ENCODE measurements at places on chromosomes 7 and 10. TPM values are rescaled to one million over a fixed set of nuclear protein-coding genes. Genes with fewer than 3 reads are reported as not detected.

Gene HPSE2
- total RNA-seq: not detected

Gene TRPV5
- total RNA-seq: not detected

Gene FGFBP3
- not detected for total RNA-seq

Gene ZNF503
- total RNA-seq: 31.3 TPM

Gene SHTN1
- 2.4 TPM for total RNA-seq

Gene TNS3
- total RNA-seq: 27.2 TPM

Gene CRYGN
- total RNA-seq: 0.10 TPM

Gene SPDYE6
- not detected for total RNA-seq

Gene ADAP1
- 1.2 TPM for total RNA-seq

Gene EZH2
- 0.68 TPM for total RNA-seq

Gene KCNIP2
- 0.94 TPM for total RNA-seq

Gene CEP41
- total RNA-seq: 7.9 TPM

Gene COL1A2
- 7,512 TPM for total RNA-seq

Gene SOSTDC1
- total RNA-seq: not detected

Gene TMEM236
- 0.15 TPM for total RNA-seq

Gene TMEM176B
- total RNA-seq: not detected

Gene ITPRID1
- not detected for total RNA-seq

Gene HDAC9
- total RNA-seq: 1.1 TPM

Gene UMAD1
- total RNA-seq: 8.3 TPM

Gene ANKRD30A
- not detected for total RNA-seq

Gene METTL2B
- total RNA-seq: 23.5 TPM

Gene EGR2
- 3.7 TPM for total RNA-seq

Gene HYAL4
- not detected for total RNA-seq

Gene OPN4
- not detected for total RNA-seq

Gene ZWINT
- total RNA-seq: 2.1 TPM

Gene NRP1
- 364 TPM for total RNA-seq

Gene SPDYE2
- total RNA-seq: not detected

Gene ABCB1
- 0.29 TPM for total RNA-seq

Gene CACNA2D1
- total RNA-seq: 78.8 TPM

Gene PROSER2
- total RNA-seq: 2.1 TPM

Gene PRSS37
- total RNA-seq: not detected

Gene HOXA3
- total RNA-seq: 0.10 TPM
